ENCODE measurements at places on chromosomes 4 and X.
A peak's percentile ranks its signal among the peaks of the same experiment; 100 is the strongest.

DNA sequence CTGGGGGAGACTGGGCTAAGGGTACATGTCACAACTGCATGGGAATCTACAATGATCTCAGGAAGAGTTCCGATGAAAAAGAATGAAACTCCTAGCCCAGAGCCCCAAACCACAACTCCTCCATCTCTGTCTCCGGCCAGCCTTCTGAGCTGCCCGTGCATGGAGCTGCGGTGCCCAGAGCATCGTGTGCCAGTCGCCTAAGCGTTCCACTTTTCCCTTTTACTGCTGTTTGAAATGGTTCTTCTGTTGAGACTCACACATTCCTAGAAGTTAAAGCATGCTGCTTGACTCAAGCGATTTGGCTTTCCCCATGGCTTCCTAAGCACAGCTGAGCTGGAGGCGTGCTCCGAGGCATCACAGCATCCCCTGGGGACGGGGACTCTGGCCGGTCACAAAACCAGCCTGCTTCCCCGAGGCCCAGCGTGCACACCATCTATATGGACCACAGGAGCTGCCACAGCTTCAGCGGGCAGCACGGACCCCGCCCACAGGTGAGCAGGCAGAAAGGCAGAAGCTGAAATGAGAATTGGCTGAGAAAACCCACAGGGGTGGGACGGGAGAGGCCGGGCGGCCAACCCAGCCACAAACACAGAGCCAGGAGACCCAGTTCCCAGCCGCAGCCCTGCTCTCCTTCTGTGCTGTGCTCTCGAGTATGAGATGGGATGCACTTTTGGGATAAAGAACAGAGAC is 5.0 kb downstream of the CCNQ start:
- no peak overlapping the region for H3K27ac ChIP-seq
- no peaks in the 10 kb centered on the region for H3K36me3 ChIP-seq
- no peak for DNase-seq
- no peak overlapping the region for H3K4me3 ChIP-seq

DNA sequence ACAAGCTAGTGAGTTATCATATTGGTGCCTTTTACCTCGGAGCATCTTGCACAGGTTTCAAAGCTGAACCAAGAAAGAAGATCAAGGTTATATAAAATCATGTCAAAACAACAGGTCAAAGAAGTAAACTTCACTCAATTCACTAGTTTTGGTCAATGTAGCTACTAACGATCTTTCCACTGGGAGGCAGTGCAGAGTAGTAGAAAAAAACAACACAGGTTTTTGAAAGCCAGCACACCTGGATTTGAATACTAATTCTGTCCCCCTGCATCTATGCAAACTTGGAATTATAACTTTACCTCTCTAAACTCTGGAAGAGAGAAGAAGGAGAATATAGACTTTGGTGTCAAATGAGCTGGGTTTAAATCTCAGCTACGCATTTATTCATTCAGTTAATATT is 266.1 kb downstream of the GRIA3 start:
- DNase-seq: no peak
- no peak overlapping the region for H3K27ac ChIP-seq
- no peaks in the 10 kb centered on the region for H3K4me1 ChIP-seq
- no peak overlapping the region for H3K4me3 ChIP-seq
- no peaks in the 10 kb centered on the region for H3K27me3 ChIP-seq
- no peaks in the 10 kb centered on the region for H3K36me3 ChIP-seq

DNA sequence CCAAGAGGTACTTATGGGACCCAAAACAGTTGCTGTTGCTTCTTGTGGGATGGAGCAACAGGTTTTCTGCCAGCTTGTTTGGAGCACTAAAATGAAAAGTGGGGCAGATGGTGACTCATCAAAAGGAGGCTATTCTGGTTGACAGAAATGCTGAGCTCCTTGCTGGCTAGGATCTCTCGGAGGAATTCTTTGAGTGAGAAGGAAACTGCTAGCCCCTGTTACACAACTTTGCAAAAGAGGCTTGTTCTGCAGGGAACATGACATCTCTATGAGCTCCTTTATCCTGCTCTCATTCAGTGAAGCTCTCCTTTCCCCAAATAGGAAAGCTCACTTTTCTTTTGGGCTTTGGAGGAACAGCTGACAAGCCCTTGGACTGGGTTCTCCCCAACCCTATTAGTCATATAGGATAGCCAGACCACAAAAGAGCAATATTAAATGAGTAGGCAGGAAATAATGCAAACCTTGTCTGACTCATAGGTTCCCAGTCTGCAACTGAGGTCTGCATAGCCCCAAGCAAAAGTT is 108.3 kb downstream of the CDS1 start:
- no peaks in the 10 kb centered on the region for H3K27me3 ChIP-seq
- H3K4me3 ChIP-seq: no peak overlapping the region
- no peaks in the 10 kb centered on the region for H3K36me3 ChIP-seq
- peaks cover 2% of the 10 kb centered on the region for H3K4me1 ChIP-seq
- DNase-seq: no peak

DNA sequence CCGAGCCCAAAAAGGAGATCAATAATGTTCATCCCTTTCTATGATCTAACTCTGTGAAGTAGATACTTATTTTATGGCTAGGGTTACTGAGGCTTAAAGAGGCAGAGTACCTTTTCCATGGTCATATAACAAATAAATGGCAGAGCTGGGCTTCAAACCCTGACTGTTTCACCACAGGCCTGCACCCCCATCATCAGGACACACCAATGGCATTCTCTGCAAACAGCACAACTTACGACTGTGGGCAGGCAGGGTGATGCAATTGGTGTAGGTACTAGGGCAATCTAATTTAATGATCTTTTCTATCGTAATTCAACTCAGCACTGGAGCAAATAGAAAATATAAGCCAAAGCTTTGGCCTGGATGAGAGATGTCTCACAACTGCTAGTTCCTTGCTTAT is 118.8 kb upstream of the CBR4 start:
- no peak overlapping the region for H3K27ac ChIP-seq
- peaks cover 2% of the 10 kb centered on the region for H3K4me1 ChIP-seq
- no peak overlapping the region for H3K4me3 ChIP-seq
- H3K36me3 ChIP-seq: no peaks in the 10 kb centered on the region
- peaks cover 14% of the 10 kb centered on the region for H3K27me3 ChIP-seq

GRCh38 chr4:90943311-90943710 is 816.1 kb downstream of the CCSER1 start:
- no peak overlapping the region for H3K4me3 ChIP-seq
- no peak overlapping the region for H3K27ac ChIP-seq
- no peaks in the 10 kb centered on the region for H3K36me3 ChIP-seq

DNA sequence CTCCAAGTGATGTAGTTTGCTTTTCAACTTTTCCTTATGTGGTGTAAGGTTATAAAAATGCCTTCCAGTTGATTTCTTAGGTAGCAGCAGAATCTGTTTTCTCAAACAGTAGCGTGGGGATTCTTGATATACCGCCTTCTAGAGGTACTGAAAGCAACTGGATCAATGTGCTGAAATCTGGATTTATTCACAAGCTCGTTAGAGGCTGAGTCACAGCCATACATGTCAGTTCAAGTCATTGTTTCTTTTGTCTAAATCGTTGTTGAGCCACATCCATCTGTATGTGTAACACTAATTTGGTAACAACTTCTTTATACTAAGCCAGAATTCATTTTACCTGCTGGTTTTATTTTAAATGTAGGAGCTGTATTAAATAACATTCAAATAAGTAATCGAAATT is 200.0 kb upstream of the MAD2L1 start:
- DNase-seq: no peak
- no peak overlapping the region for H3K27ac ChIP-seq
- H3K4me1 ChIP-seq: no peaks in the 10 kb centered on the region
- no peak overlapping the region for H3K4me3 ChIP-seq

- DNase-seq: no peak
- no peak overlapping the region for H3K27ac ChIP-seq
- peaks cover 43% of the 10 kb centered on the region for H3K27me3 ChIP-seq
- peaks cover 2% of the 10 kb centered on the region for H3K36me3 ChIP-seq
- H3K4me3 ChIP-seq: peak overlapping the region; percentile 71
Observed at GRCh38 chr4:44447563-44448504, 775 bp downstream of the KCTD8 start.

DNA sequence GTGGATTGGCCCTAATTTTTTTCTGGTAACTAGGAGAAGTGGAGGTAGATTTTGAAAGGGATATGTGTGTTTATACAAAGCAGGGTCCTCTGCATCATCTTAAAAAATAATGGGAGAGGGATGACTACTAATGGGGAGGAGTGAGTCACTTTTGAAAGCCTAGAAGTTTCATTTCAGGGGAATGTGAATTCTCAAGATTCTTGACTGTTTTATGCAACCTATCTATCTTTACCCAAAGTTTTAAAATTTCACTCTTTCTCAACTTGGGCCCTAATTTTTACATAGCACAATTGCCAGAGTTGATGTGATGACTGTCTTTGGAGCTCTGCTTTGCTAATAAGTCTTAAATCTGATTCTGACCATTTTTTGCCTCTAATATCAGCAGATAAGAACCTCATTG is 445.2 kb downstream of the GRXCR1 start:
- H3K4me3 ChIP-seq: no peak overlapping the region
- no peak overlapping the region for H3K27ac ChIP-seq
- no peak for DNase-seq
- H3K4me1 ChIP-seq: no peaks in the 10 kb centered on the region
- no peaks in the 10 kb centered on the region for H3K27me3 ChIP-seq

GRCh38 chr4:77349796-77350195 is 192.8 kb downstream of the CCNG2 start:
- no peaks in the 10 kb centered on the region for H3K4me1 ChIP-seq
- DNase-seq: no peak
- peaks cover 11% of the 10 kb centered on the region for H3K27me3 ChIP-seq
- H3K4me3 ChIP-seq: no peak overlapping the region
- H3K36me3 ChIP-seq: peaks cover 2% of the 10 kb centered on the region
- no peak overlapping the region for H3K27ac ChIP-seq

- H3K4me1 ChIP-seq: no peaks in the 10 kb centered on the region
- H3K36me3 ChIP-seq: no peaks in the 10 kb centered on the region
- no peak overlapping the region for H3K4me3 ChIP-seq
- no peak for DNase-seq
- H3K27ac ChIP-seq: no peak overlapping the region
Observed at GRCh38 chr4:66016240-66016639, 346.0 kb upstream of the EPHA5 start.

DNA sequence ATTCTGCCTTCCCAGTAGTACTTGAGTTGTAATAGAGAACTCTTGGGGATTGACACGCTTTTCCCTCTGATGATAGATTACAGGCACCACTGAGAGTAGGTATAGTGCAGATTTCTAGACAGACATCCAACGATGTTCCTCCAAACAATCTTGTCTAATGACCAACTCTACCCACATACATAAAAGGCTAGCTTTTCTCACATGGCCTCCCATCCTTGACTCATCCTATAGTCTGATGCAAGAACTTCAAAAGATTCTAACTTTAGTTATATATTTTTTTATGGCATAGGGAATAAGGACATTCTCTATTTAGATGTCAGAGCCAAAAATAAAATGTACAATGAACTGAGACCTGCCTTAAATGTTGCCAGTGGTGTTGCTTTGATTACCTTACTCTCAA is 60.9 kb downstream of the GLRA2 start:
- H3K36me3 ChIP-seq: no peaks in the 10 kb centered on the region
- no peak overlapping the region for H3K27ac ChIP-seq
- no peak for DNase-seq
- no peak overlapping the region for H3K4me3 ChIP-seq
- H3K4me1 ChIP-seq: no peaks in the 10 kb centered on the region

DNA sequence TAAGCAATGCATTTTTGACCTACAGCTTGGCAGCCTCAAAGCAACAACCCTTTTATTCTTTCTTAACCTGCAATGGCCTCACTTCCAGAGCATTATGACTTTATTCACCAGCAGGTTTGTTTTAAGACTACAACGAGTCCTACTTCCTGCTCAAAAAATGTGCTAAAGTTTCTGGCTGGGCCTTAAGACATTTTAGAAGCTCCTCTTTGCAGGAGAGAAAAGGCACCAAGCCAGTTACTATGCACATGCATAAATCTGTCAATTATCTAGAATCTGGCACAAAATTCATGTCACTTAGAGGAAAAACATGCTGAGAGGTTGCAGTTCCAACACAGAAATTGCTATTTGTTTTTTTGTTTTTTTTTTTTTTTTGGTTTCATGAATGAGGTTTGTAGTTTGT is 223.0 kb upstream of the EPHA5 start:
- H3K36me3 ChIP-seq: peaks cover 2% of the 10 kb centered on the region
- H3K4me3 ChIP-seq: no peak overlapping the region
- H3K27ac ChIP-seq: no peak overlapping the region
- H3K4me1 ChIP-seq: no peaks in the 10 kb centered on the region

DNA sequence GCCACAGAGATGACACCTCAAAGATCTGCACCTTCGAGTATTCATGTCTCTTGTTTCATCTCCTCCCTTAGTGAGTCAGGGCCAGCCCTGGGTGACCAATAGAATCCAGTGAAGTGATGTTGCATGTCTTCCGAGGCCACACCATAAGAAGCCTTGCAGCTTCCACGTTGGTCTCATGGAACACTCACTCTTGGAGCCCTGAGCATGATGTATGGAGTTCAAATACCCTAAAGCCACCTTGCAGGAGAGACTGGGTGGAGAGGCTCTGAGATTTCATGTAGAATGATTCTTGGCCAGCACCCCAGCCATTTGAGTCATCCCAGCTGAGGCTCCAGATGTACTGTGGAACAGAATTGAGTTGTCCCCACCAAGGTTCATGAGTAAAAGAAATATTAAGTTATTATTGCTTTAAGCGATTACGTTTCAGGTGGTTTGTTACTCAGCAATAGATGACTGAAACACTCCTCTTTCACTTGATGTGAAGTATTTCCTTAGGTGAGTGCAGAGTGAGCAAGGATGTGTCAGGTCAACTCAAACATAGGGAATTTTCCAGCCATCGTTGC is 5.0 kb upstream of the RP2 start:
- peaks cover 4% of the 10 kb centered on the region for H3K4me1 ChIP-seq
- peaks cover 2% of the 10 kb centered on the region for H3K36me3 ChIP-seq
- H3K27ac ChIP-seq: no peak overlapping the region
- H3K4me3 ChIP-seq: peak overlapping the region; percentile 12
- H3K27me3 ChIP-seq: no peaks in the 10 kb centered on the region

DNA sequence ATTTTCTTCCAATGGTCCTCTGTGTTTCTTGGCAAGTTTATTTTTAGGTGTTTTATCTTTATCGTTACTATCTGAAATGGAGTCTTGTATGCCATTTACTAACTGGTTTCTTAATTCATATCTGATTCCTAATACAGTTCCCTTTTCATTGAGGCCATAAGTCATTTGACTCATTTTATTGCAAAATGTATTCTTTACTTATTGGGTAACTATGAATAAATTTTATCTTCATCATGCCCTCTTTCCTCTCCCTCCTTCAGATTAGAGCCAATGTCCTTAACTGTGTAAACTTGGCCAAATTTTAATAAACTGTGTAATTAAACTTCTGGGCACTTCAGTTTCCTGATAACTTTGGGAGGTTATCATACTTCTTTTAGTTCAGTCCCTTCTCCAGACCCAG is 19.3 kb upstream of the MSMO1 start:
- no peak overlapping the region for H3K4me3 ChIP-seq
- H3K36me3 ChIP-seq: peaks cover 7% of the 10 kb centered on the region
- no peak for DNase-seq
- H3K27me3 ChIP-seq: no peaks in the 10 kb centered on the region

DNA sequence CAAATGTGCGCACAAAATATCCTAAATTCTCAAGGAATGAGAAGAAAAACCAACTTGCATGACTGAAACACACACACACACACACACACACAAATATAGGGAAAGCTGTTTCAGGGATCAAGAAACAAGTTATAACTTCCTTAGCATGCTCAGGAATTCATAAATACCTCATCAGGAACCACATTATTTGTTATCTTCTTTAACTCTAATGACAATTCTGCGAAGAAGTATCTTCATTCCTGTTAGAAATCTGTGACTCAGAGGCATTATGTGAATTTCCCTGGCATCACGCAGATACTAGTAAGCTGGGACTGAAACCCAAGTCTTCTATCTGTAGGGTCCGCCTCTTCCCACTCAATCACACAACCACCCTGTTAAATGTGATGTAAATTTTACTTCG is 30.3 kb downstream of the TMPRSS11A start:
- no peaks in the 10 kb centered on the region for H3K36me3 ChIP-seq
- peaks cover 25% of the 10 kb centered on the region for H3K27me3 ChIP-seq
- H3K4me3 ChIP-seq: no peak overlapping the region
- no peak for DNase-seq
